ENCODE measurements at places on chromosomes 7 and 10.

DNA sequence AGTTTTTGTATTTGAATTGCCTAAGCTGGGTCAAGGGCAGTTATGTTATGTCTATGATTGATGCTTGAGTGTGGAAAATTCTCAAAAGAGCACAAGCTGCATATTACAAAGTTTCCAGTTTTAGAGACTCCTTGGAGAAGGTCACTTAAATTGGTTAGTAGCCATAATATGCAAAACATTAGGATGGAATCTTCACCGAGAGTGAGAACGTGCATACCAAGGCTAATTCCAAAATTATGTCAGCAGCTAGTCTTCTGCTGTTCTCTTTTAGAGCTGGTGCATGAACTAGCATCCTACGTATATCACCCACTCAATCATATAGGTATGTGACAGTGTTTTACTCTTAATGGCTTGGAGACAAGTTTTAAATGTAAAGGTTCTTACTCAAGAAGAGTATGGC, 49.2 kb downstream of the MKX start:
- DNase-seq: no peak

DNA sequence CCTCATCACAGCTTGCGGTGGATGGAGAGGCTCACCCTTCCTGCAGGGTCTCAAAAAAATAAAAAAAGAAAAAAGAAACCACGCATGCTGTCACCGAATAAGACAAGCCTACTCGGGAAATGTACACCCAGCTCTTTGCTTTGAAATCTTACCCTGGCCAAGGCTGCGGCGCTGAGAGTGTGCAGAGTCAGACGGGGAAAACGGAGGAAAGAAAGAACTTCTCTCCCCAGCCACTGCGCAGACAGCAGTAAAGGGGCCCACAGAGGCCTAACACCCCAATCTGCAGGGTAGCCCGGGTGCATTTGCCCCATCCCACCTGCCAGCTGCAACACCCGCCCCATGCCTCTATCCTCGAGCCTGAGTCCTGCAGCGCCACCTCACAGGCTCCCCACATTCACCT, 14.8 kb downstream of the SLIT1 start:
- DNase-seq: no peak

DNA sequence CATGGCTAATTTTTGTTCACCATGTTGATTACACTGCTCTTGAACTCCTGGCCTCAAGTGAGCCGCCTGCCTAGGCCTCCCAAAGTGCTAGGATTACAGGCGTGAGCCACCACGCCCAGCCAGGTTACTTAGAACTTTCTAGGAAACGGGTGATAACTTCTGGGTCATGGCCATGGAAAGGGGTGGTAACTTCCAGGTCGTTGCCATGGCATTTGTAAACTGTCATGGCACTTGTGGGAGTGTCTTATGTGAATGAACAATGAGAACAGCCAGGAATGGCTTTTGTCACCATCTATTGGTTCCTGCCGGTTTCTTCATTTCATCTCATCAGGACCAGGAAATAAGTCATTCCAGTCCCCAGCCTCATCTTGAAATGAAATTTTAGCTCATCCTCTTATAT, 120.9 kb downstream of the SLC16A9 start:
- no peak for DNase-seq

- DNase-seq: no peak
These were observed 48.7 kb upstream of the SHH start for GRCh38 chr7:155860840-155861479.

- no peak for DNase-seq
These were observed 1.1 kb upstream of the LARP4B start for GRCh38 chr10:932589-932988.

GRCh38 chr10:11337516-11337915, 273.9 kb downstream of the USP6NL start:
- no peak for DNase-seq

DNA sequence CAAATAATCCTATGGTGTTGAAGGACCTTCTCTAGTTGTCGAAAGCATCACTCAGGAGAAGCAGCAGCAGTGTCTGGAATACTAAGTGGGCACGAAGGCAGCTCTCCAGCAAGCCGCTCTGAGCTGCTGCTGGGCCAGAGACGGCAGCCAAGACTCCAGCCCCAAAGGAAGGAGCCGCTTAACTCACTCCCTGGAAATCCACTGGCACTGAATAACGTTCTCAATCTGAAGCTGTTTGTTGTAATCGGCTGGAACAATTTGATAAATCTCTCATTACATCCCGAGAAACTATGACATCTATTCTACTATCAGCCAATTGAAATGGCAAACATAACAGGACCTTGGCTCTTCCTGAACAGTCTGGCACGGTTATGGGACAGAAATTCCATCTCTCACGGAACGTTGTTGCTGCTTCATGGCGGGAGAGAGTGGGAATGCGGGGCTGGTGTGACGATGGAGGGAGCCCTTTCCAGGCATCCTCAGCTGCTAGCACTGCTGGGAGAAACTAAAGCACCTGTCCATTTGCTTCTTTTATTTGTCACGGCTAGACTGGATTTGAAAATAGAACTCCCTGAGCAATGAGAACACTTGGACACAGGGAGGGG, 331.5 kb upstream of the RNF32 start:
- no peak for DNase-seq

DNA sequence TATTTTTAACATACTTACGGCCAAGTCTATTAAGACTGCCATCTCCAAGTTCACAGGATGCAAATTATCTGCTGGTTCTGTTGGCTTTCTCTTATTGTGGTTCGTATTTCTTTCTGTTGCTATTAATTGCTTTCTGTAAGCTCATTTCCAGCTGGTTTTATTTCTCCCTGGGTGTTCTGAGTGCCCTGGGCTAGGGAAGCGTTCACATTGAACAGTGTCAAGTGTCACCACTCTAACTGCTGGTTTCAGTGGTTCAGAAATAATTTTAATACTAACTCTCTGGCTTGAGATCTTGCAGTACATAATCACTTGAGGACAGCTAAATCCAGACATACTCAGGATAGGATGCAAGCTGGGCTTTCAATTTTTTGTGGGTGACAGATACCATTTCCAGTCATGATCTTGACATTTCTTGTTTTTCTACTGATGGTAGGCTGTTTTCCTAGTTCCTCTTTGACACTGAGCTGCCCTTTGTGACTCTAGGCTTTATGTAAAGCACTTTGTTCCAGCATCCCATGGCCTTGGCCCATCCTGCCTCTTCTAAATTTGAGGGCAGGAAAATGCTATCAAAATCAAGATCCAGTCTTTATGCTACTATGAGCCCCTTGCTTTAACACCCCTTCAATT, 117.6 kb downstream of the SNX13 start:
- DNase-seq: no peak

DNA sequence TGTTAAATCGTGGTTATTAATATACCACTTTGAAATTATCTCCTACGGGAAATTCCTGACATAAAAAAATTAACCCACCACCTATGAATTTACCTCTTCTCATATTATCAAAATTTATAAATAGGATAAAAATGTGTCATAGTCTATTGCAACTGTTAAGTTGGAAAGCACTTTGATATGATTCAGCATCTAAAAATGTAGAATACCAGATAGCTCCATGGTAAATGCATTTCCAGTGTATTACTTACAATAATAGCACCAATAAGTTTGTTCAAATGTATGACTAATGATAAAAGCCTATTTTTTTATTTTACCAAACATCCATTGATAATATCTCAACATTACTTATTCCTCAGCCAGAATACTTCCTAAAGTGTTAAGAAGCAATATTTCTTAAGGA, 13.6 kb upstream of the KCND2 start:
- no peak for DNase-seq
